Activated CD4-positive, alpha-beta memory T cell treated with anti-CD3 and anti-CD28 coated beads for 36 hours (primary cell): ENCODE measurements at places on chromosomes 11 and 22. TPM values are rescaled to one million over a fixed set of nuclear protein-coding genes. Genes with fewer than 3 reads are reported as not detected.

GRCh38 chr11:119668676-119669075 lies 60.3 kb downstream of the NECTIN1 start:
- DNase-seq: no peak

TRIM51 gene
- total RNA-seq: not detected

DNA sequence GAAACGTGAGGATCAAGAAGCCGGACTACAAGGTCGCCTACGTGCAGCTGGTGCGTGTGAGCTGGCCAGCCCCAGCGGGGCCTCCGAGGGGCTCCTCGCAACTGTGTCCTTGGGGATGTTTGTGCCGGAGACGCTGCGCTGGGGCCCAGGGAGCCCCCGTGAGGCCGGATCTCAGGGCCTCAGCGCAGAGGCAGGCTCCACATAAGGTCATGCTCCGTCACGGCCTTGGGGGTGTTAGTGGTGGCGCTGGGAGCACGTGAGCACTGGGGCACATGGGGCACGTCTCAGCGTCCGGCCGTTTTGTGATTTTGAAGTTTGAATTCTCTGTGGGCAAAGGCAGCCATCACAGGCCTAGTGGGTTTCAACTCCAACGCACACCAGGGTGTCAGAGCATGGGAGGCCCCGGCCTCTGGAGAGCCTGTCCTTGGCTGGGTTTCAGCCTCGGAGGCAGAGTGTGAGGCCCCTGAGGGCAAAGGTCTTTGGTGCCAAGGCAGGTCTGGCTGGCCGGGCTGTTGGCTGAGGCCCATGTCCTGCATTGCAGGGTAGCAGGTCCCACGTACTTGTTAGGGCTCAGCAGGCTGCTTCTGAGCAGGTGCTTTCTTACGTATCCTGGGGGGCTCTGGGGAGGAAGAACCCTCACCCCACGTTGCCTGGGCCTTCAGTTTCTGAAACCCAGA lies 5.8 kb downstream of the MRPL23 start:
- no peak for DNase-seq

LRRC75B gene
- total RNA-seq: 1.2 TPM

POU2AF1 gene
- total RNA-seq: 28.3 TPM

P4HA3 gene
- total RNA-seq: not detected

GRCh38 chr22:39665229-39665628 lies 94.7 kb downstream of the CACNA1I start:
- no peak for DNase-seq

DNA sequence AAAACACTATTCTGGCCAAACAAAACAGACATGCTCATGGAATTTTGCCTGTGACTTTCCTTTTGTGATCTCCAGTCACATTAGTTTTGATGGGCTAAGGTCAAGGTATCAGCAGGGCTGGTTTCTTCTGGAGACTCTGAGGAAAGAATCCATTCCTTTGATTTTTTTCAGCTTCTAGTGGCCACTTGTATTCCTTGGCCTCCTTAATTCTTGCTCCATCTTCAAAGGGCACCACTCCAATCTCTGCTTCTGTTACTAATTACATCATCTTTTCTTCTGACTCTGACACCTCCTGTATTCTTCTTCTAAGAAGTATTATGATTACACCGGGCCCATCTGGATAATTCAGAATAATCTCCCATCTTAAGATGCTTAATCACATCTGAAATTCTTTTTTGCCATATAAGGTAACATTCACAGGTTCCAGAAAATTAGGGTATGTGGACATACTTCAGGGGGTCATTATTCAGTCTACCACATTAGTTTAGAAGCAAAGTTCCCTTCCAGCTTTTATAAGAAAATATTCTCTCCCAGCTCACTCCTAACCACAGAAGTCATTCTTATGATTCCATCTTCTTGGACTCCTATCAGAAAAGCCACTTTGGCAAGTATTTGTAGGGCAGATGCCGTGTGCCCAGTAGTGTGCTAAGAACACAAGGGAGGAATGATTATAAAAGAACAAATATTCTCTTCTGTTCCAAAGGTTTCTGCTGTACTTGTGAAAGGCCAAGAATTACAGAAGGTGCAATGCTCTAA lies 56.4 kb upstream of the FSHB start:
- DNase-seq: no peak

SVIP gene
- total RNA-seq: 65.6 TPM

DNA sequence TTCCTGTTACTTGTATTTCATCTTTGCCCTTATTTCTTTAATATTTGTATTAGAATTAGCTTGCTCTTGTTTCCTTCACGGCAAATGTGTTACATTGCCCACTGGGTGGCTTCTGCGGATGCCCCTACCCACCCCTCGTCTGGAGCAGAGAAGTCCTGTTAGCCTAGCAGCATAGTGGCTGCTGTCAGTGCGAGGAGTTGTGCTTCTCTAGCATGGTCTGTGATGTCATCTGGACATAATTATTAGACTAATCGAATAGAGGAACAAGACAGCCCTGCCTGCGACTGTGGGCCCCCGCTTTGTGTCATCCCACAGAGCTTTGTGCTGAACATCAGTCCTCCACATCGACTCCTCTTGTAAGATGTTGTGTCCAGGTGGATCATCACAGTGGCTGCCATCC lies 74.5 kb downstream of the PPP6R3 start:
- no peak for DNase-seq

KRTAP5-10 gene
- not detected for total RNA-seq

CCDC188 gene
- 0.52 TPM for total RNA-seq

DNA sequence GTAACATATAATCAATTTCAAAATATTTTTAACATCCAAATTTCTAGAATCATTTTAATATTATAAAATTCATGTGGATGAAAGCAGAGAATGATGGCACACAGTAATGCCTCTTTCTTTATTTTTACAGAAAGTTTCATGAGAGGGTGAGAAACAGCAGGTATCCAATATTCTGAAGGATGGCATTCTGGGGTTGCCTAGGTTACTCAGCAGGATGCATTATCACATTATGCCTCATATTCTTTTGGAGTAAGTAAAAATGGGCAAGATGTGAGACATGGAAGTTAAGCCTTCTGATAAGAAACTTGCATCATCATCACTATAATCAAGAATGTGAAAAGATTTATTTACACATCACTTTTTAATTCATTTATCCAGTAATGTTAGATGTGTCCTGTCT lies 148.7 kb upstream of the PGR start:
- no peak for DNase-seq

DNA sequence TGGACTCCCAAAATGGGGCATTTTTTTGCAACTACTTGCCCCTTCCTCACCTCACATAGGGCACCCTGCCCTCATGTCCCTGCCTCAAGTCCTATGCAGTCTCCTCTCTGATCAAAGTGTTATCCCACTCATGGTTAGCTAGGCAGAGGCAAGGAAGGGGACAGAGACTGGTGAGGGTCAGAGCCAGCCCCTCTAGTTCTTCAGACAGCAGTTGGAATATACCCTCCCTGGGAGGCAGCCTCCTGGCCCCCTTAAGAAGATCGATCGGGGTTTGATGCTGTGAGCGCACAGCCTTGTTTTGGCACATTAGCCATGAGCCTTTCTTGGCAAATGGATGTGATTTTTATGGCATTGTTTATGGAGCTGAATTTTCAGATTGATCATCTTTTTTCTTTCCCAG lies 436.9 kb downstream of the BUD13 start:
- DNase-seq: no peak

DNA sequence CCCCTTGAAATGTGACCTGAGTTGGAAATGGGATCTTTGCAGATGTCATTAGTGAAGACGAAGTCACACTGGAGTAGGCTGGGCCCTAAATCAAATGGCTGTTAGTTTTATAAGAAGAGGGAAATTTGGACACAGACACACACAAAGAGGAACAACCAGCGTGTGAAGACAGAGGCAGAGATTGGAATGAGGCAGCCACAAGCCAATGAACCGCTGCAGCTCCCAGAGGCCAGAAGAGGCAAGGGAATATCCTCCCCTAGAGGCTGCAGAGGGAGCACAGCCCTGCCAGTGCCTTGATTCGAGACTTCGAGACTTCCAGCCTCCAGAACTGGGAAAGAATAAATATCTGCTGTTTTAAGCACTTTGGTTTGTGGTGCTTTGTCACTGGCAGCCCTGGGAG lies 484.5 kb downstream of the MN1 start:
- DNase-seq: no peak

DNA sequence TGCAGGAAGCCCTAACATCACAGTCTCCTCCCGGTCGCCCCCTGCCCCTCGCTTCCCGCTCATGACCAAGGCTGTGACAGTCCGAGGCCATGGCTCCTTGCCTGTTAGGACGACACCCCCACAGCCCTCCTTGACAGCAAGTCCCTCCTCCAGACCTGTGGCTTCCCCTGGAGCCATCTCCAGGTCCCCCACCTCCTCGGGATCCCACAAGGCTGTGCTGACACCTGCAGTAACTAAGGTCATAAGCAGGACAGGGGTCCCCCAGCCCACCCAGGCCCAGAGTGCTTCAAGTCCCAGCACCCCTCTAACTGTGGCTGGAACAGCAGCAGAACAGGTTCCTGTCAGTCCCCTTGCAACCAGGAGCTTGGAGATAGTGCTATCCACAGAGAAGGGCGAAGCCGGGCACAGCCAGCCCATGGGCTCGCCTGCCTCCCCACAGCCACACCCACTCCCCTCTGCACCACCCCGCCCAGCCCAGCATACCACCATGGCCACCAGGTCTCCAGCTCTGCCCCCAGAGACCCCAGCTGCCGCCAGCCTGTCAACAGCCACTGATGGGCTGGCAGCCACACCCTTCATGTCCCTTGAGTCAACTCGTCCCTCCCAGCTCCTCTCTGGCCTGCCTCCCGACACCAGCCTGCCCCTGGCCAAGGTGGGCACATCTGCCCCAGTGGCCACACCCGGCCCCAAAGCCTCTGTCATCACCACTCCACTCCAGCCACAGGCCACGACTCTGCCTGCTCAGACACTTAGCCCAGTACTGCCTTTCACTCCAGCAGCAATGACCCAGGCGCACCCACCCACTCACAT lies 63.2 kb downstream of the OTOG start:
- DNase-seq: peak; percentile 5

APOL3 gene
- total RNA-seq: 63.9 TPM

KRTAP5-7 gene
- total RNA-seq: not detected

CRACR2B gene
- total RNA-seq: 1.8 TPM

- no peak for DNase-seq
Observed at GRCh38 chr11:124623861-124624525, 1.3 kb downstream of the TBRG1 start.

GRCh38 chr22:36497910-36498665 lies 8.8 kb downstream of the FOXRED2 start:
- no peak for DNase-seq

GRCh38 chr11:41943656-41944055 lies 484.2 kb upstream of the LRRC4C start:
- no peak for DNase-seq

MS4A18 gene
- not detected for total RNA-seq

DNA sequence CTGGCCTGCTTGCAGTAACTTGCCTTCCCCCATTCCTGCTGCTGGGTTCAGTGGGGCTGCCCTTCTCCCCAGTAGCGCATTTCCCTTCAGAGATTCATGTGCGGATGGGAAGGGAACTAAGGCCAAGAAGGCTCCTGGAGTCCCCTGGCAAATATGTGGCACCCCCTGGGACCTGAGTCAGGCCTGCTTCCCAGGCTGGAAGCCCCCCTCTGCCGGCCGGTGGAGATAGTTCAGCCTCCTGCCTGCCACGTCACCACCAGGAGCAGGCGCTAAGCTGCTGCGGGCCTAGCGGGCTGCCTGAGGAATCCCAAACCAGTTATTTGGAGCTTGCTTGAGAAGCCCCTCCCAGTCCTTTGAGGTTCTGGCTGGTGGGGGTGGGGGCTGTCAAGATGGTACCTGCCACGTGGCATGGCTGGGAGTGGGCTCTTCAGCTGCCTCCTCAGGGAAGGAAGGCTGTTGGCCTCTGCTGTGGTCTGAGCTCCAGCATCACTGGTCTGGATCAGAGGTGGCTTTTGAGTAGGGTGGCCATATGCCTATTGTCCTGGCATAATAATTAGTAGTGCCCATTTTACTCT lies 2.0 kb downstream of the SERPINH1 start:
- no peak for DNase-seq

- no peak for DNase-seq
Observed at GRCh38 chr11:15901790-15902189, 454.6 kb downstream of the SOX6 start.

DNA sequence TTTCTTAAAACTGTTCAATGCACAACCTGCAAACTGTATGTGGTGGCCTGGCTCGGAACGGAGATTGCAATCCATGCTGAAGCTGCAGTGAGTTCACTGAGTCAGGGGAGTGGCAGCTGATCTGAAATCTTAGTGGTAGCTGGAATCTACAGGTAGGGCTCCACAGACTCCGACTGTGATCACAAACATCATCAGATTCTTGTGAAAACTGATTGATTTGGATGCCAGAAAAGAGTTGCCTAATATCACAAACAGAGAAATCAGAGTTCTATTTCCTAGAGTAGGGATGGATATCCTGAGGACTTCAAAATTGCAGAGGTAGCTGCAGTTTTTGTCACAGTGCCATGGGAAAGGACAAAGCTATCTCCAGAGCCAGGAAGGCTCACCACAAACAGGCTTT lies 57.5 kb upstream of the SC5D start:
- DNase-seq: no peak

DNA sequence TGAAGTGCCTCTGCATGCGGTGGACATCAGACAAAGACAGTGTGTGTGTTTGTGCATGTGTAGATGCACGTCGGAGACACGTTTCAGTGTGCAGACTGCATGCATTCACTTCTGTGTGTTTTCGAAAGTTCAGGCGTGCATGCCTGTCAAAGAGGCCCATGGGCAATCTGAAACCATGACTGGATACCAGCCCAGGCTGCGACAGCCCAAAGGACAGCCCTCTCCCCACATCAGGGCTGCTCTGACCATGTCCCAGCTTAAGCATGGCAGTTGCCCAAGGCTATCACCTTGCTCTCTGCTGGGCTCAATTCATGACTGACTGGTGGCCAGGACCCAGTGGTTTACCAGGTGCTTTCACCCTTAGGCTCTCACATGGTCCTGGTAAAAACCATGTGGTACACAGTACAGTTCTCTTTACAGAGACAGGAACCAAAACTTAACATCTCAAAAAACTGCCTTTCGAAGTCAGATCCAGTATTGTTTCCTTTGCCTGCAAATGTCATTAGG lies 423.7 kb upstream of the CADM1 start:
- no peak for DNase-seq

RASSF10 gene
- not detected for total RNA-seq

DNA sequence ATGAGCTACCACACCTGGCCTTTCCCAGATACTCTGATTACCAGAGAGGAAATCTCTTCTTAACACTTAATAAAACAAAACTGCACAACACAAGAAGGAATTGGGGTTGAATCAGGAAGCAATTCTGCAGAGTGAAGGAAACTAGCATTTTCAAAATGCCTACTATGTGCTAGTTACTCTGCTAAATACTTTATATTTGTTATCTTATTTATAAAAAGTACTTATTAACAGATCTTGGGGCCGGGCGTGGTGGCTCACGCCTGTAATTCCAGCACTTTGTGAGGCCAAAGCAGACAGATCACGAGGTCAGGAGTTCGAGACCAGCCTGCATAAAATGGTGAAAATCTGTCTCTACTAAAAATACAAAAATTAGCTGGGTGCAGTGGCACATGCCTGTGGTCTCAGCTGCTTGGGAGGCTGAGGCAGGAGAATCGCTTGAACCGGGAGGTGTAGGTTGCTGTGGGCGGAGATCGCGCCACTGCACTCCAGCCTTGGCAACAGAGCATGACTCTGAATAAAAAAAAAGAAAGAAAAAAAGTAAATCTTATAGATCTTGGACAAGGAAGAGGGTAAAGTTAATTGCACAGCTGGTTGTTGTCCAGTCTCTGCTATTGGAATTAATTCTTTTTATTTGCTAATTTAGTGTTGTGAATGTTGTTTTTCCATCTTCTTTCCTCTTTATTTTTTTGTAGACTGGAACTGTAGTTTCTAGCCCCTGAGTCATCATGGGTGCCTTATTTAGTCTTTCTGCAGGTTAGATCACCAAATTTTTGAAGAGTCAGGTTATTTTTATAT lies 22.1 kb downstream of the TMEM135 start:
- DNase-seq: no peak

GRCh38 chr11:109338131-109338530 lies 83.9 kb upstream of the C11orf87 start:
- DNase-seq: no peak

CCDC81 gene
- 0.83 TPM for total RNA-seq
